ENCODE measurements at places on chromosomes 16 and 17.

DNA sequence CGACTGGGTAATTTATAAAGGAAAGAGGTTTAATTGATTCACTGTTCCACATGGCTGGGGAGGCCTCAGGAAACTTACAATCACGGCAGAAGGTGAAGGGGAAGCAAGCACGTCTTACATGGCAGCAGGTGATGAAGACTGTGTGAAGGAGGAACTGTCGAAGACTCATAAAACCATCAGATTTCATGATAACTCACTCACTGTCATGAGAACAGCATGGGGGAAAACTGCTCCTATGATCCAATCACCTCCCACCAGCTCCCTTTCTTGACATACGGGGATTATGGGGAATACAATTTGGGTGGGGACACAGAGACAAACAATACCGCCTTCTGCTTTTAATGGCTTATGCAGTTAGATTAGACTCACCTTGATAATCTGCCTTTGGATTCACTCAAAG is 19.4 kb upstream of the IRF8 start:
- DNase-seq: no peak

GRCh38 chr17:82740906-82741759 is 5.7 kb downstream of the FN3K start:
- no peak for DNase-seq

DNA sequence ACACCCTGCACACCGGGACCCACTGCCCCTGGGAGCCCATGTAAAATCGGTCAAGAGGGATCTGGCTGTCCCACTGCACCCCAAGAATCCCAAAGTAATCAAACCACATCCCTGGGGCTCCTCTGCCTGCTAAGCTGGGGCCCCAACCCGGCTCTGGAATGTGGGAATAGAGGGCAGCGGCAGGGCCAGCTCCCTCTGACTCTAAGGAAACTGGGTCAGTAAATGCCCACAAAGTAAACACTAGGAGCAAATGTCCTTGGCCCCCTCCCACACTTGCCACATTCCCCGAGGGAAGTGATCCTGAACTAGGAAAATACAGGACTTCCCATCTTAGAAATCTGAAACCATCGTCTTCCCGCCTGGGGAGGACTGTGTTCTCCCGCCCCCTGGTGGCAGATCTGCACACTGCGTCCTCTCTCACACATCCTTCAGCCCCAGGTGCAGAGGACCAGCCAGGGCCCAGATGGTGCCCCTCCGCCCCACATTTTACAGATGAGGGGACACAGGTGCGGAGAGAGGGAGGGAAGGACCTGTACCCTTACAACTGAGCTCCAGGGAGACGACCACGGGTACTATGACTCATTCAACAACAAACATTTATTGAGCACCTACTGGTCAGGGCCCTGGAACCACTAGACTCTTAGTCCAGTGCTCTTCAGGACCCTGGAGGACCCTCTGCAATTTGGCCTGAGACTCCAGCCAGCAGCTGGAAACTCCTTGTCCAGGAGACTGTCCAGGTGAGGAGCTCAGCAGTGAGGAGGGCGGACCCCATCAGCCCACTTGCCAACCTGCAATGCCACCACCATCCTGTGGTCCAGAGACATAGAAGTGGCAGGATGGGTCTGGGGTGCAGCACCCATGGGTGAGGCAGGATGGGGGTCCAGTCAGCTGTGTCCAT is 10.1 kb downstream of the P3H4 start:
- DNase-seq: no peak

- no peak for DNase-seq
Observed at GRCh38 chr17:42687707-42688320, 5.5 kb downstream of the CNTNAP1 start.

- DNase-seq: no peak
Observed at GRCh38 chr17:28763804-28764266, 20.0 kb downstream of the TRAF4 start.

All from vagina (tissue), 2 donors.